T-cell (primary cell): ENCODE measurements at places on chromosomes 12 and 14.
A peak's percentile ranks its signal among the peaks of the same experiment; 100 is the strongest.

DNA sequence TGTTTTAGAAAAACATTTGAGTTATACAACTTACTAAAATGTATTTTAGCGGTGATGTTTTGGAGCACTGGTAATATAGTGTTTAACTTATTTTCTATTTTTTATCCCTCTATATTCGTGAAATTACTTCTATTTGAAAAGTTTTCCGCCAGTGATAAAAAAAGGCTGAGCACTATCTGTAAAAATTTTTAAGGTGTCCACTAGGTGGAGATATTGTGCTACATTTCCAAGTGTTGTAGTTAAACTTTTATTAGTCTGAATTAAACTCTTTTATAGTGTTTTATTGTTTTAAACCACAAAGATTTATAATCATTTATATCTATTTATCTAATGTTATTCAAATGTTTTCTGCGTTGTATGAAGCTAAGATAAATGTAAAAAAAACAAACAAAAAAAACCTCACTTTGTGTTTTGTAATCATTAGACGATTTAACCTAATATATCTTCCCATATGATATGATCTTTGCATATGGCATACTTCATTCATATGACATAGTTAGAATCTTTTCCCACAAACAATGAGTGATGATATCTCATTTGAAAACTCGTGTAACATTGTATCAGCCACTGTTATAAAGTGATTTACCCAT is 11.8 kb downstream of the ALG10B start:
- DNase-seq: no peak

GRCh38 chr12:79069009-79069408 is 204.4 kb downstream of the SYT1 start:
- DNase-seq: no peak

- no peak for DNase-seq
Observed at GRCh38 chr14:52850451-52850909, 59.1 kb upstream of the GNPNAT1 start.

DNA sequence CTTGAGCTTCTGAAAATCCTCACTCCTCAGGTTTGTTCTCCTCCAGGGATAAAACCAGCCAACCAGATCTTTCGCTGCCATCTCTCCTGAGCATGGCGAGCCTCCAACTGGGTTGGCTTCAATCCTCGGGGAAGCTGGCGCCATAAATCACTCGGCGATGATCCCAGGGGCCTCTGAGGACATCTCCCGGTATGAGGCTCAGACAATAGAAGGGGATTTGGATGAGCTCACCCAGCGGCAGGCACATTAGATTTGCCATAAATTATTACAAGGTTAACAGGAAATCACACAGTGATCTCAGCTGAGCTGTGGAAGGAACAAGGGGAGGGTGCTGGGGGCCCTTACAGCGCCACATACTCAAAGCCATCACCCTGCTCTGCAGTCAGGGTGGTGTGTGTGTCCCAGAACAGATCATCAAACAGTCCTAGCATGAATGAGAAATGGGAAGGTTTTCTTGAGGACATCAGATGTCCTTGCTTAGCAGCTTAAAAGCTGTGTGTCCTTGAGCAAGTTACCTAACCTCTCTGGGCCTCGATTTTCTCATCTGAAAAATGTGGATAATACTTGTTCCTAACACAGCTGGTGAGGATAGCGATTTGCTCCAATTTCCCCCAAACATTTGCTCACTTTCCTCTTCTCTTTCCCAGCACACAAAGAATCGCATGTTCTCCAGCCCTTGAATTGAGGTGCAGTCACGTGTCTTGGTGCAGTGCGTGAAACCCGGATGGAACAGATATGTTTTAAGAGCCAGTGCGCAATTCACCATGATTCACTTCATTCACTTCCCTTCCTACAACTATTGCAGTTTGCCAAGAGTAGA is 142.8 kb downstream of the SCARB1 start:
- no peak for DNase-seq

DNA sequence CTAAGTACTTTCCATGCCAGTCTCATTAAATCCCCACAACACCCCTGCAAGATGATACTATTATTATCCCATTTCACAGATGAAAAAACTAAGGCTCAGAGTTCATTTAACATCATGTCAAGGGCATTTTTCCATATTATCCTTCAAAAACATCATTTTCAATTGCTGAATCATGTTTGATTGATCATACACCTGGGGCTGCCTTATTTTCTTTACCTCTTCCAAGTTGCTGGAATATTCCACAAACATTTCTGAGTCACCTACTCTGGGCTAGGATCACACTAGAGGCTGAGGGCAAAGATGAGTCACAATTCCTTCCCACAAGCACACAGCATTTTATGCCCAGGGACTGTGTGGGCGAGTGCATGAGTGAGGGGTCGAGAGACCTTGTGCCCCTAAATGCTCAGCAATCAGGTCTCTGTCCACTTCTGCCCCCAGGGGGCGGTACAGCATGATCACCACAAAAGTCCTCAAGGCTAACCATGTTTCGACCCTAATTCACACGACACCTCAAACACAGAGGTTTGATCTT is 14.1 kb upstream of the TMEM119 start:
- DNase-seq: peak; percentile 25

DNA sequence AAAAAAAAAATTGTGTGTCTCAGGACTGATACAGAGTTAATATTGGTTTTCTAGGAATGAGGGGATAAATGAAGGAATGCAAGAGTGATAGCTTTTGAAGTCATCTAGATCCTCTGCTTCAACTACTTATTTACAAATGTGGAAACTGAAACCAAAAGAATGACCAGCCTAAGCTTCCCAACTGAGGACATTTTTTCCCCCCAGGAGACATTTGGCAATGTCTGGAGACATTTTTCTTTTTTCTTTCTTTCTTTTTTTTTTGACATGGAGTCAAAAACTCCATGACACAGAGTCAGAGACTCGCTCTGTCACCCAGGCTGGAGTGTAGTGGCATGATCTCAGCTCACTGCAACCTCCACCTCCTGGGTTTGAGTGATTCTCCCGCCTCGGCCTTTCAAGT is 15.3 kb downstream of the DLK1 start:
- DNase-seq: no peak

- no peak for DNase-seq
Observed at GRCh38 chr14:20801726-20802125, 918 bp downstream of the RNASE1 start.

DNA sequence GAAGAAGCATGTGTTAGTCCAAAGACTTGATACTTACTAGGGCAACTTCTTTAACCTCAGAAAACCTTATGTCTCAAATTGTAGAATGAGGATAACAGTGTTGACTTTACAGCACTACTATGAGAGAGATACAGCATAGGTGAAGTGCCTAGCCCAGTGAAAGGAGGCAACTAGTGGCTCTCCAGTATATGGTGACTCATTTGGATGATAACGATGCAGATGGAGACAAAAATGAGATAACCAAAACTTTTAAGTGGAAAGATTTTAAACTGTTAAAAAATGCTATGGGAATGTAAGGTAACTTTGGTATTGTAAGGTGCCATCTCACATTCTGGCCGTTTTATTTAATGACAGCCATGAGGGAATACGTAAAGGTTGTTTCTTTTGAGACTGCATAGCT is 2.7 kb downstream of the PHC1 start:
- no peak for DNase-seq

DNA sequence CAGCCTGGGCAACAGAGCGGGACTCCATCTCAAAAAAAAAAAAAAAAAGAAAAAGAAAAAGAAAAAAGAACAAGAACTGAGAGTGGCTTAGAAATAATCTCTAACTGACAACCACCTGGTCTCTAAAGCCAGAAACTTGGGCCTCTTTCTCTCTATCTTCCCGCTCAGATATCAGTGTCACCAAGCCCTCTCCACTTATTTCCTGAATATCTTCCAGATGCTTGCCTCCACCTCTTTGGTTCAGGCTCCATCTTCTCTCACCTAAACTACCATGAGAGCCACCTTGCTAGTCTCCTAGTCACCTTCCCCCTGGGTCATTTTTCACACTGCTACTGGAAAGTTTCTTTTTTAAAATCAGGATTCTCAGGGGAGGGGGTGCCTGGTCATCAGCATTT is 1.8 kb upstream of the TM9SF1 start:
- no peak for DNase-seq

DNA sequence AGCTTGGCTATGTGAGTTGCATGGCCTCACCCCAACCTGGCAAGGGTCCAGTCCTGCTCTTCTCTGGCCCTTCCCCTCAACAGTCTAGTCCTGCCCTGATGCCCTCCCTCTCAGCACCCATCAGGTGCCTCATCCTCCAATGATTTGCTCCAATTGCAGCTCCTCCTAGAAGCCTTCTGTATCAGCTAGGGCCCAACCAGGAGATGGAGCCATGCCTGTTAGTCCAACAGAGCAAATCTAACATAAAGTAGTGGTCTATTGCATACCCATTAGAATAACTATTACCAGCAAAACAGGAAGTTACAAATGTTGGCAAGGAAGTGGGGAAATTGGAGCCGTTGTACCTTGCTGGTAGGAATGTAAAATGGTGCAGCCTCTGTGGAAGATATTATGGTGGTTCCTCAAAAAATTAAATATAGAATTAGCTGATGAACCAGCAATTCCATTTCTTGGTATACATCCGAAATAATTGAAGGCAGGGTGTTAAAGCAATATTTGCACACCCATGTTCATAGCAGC is 163.5 kb downstream of the VRK1 start:
- DNase-seq: no peak

GRCh38 chr14:92605274-92605940 is 91.8 kb downstream of the RIN3 start:
- DNase-seq: no peak

GRCh38 chr12:72748971-72749370 is 476.8 kb downstream of the TRHDE start:
- DNase-seq: no peak
